Stimulated activated CD4-positive, alpha-beta T cell treated with anti-CD3 and anti-CD28 coated beads, Interleukin-1b, Interleukin-23, amount 100 ng/mL, for 1 hour (primary cell): ENCODE measurements at places on chromosomes 3 and 15.

- DNase-seq: no peak
These were observed 28.2 kb downstream of the MYL3 start for GRCh38 chr3:46835054-46835453.

- no peak for DNase-seq
These were observed 396.3 kb downstream of the IL5RA start for GRCh38 chr3:2713923-2714322.

DNA sequence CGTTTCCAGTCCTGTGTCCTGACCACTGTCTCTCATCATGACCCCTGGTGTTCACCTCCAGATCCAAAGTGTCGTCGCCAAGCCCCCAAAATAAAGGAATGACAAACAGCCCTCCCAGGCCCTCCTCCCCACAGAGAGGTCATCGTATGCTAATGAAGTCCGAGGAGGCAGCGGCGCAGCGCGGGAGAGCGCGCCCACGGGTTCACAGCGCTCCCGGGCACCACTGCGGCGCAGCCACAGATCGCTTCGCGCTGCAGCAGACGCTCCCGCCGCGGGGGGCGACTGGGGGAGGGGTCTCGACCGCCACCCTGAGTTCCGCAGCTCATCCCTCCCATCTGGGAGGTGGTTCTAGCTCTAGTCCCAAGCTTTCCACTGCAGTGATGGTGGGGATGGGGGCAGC is 1.3 kb downstream of the DGKG start:
- DNase-seq: no peak

DNA sequence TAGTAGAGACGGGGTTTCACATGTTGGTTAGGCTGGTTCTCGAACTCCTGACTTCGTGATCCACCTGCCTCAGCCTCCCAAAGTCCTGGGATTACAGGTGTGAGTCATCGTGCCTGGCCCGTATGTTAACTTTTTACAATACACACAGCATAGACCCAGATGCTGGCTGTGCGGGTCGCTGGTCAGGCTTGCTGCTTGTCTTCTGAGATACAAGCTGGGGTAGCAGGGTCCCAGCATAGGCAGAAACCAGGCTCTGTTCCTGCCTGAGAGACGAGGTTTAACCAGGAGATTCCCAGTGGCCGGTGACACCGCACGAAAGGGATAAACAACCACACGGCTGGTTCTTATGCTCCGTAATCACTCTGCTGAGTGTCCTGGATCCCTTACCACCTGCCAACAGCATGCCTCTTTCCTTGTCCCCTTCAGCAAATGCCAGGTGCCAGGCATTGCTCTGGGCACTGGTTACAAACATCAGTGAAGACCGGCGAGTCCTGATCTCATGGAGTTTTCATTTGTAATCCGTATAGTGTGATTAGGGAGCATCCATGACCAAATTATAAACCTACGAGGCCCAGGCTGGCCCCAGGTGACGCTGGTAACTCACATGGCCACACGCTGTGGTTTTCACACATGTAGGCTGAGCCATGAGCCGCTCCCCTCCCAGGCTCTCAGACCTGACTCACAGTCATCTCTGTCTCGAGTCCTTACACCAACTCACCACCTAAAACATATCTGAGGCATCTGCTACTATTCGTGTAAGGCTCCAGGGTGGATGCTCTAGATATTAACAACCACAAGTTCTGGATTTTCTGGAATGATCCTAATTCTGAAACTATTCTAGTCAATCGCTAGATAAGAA is 125.7 kb downstream of the PDZRN3 start:
- no peak for DNase-seq

- DNase-seq: no peak
These were observed 353.3 kb upstream of the SUCLG2 start for GRCh38 chr3:68007621-68008226.

- DNase-seq: no peak
These were observed 66.6 kb downstream of the SLMAP start for GRCh38 chr3:57822686-57823085.

- no peak for DNase-seq
These were observed 545 bp upstream of the RFX7 start for GRCh38 chr15:56244038-56244810.

DNA sequence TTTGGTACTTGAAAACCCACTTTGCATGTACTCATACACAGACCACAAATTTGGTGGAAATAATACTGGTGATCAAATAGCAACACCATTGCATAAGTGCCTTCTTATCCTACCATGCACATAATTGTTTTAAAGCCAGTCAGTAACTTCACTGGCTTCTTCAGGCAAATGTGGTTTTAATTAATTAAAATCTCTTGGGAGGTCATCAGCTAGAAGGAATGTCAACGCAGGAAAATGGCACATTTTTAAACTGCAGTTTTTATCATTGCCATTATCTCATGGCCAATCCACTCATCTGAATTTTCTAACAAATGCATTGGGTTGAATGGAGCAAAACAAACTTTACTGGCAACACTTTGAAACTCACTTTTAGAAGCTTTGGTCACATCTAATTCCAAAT is 105.7 kb upstream of the ZPLD1 start:
- no peak for DNase-seq

DNA sequence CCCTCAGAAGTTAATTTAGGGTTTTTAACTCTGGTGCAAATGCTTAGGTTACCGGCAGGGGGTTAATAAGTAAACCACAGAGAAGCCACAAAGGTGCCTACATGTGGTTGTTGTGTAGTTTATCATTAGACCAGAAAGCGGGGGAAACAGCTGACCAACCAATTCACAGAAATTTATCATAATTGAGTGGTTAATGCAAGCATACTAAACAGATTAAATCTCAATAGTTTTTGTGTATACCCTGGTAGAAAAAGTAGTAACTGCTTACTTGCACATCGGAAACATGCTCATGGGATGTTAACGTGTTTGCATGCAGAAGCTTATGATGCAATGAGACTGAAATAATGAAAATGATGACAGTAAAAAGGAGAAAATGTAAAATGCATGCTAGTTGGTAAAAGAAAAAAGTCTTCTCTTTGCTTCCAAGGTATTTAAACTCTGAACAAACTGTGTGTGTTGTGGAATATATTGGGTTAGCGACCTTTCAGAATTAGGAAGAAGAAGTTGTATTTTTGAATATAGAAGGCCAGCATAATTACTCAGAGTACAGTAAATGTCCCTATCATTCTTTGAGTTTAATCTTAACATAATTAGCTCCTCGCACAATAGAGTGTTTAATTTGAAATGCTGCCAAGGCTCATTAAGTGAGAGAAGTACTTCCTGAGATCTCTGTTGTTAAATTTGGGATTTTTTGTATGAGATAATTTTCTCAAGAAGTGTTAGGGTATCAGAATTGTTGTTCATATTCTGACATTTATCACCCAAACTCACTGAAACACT is 316.2 kb downstream of the PTPRG start:
- DNase-seq: no peak

DNA sequence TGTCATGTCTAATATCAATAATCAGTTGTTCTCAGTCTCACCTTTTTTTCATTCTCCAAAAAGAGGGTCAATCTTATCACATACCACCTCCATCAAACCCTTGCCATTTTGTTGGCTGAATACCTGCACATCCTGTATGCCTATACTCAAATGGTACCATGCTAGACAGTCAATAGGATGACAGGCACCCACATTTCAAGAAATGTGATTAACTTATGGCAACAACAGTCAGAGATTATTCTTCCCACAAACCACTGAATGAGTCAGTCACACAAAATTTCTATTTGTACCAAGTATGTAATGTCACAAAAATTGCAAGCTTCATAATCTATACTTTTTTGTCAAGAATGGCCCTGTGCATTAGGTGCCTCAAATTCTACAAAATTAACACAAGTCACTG is 5.1 kb upstream of the SLC27A2 start:
- no peak for DNase-seq
